T47D (cell line): ENCODE measurements at places on chromosomes 3 and 15.
A peak's percentile ranks its signal among the peaks of the same experiment; 100 is the strongest.

DNA sequence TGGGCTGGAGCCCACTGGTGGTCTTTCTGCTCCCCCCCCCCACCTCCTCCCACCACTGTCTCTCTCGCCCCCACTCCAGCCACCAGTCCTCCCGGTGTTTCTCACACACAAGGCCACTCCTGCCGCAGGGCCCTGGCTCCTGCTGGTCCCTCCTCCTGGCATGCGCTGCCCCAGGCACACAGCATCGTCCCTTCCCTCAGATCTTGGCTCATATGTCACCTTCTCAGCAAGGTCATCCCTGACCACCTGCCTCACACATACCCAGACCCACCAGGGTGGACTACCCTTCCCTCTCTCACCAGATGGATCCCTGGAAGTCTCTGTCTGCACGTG is 101.5 kb upstream of the IQSEC1 start:
- DNase-seq = no peak

GRCh38 chr3:42194943-42195510 is 71.0 kb downstream of the CCK start:
- DNase-seq = no peak

- DNase-seq = no peak
Observed at GRCh38 chr15:68834346-68834745, 13.7 kb upstream of the ANP32A start.

DNA sequence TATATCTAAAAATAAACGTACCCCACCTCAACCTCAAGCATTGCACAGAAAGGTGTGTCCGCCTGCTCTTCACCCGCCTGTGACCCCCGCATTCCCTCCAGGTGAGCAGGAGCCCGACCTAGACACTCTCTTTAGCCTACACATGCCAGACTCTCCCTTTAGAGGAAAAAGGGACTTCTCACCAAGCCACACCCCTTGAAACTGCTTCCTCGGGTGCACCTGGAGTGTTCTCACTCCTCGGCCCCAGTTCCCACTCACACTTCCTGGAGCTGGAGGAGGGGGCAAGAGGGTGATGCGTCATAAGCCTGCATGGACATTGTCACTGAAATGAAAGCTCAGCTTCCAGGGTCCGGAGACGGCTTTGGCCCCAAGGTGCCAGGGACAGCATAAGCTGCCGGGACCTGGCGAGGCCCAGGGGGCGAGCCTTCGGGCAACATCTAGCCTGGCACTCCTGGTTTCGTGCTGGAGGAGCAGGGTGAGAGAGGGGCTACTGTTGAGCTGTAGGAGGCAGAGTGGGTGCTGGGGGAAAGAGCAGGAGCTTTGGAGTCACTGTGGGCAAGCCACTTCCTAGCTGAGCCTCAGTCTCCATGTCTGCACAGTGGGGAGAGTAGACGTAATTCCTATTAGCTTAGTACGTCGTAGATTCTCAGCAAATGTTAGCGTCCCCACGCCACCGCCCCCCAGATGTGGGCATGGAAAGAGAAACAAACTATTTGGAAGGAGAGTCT is 9.8 kb upstream of the MUC4 start:
- DNase-seq = no peak

- no peak for DNase-seq
Observed at GRCh38 chr3:164465172-164465571, 613.1 kb downstream of the SI start.

- no peak for DNase-seq
Observed at GRCh38 chr3:42195879-42196330, 70.1 kb downstream of the CCK start.

DNA sequence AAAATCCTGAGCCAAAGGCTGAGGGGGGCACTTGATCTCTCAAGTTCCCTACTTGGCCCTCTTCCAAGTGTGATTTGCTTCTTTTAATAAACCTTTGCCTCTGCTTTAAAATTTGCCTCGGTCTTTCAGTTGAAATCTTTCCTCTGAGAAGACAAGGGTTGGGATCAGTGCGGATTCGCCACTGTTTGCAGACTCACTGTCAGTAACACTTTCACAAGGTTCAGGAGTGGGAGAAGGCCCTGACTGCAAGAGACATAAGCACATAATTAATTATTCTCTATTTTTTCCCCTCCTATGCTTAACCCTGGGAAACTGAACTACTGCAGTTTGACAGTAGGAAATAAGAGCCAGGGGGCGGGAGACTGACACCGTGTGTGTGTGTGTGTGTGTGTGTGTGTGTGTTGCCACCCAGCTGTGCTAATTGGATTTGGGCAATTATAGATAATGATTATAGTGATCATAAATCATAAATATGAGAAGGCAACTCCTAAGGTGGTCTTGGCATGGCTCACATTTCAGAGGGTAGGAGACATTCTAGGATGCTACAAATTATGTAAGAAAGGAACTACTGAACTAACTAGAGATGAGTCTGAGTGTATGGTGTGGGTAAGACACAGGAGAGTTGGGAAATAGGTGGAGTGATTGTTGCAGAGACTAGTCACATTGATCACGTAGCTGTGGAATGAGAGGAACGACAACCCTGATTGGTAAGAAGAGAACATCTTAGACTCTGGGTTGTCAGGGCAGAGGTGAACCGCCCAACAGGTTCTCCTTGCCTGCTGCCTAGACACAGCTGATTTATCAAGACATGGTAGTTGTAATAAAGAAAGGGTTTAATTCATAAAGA is 5.5 kb upstream of the ZNF662 start:
- no peak for DNase-seq

- DNase-seq = peak; percentile 71
Observed at GRCh38 chr15:40894681-40895448, 615 bp downstream of the VPS18 start.

DNA sequence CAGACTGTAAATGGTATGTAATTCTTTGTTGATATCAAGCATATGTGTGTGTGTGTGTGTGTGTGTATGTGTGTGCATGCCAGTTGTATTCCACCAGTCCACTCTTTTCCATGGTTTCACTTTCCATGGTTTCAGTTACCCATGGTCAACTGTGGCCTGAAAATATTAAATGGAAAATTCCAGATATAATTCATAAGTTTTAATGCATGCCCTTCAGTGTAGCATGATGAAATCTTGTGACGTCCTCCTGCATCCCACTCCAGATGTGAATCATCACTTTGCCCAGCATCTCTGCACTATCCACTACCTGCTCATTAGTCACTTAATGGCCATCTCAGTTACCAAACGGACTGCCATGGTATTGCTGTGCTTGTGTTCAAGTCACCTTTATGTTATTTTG is 215.9 kb downstream of the GBE1 start:
- no peak for DNase-seq

GRCh38 chr15:69909719-69910444 is 187.8 kb downstream of the TLE3 start:
- peak; percentile 15 for DNase-seq

DNA sequence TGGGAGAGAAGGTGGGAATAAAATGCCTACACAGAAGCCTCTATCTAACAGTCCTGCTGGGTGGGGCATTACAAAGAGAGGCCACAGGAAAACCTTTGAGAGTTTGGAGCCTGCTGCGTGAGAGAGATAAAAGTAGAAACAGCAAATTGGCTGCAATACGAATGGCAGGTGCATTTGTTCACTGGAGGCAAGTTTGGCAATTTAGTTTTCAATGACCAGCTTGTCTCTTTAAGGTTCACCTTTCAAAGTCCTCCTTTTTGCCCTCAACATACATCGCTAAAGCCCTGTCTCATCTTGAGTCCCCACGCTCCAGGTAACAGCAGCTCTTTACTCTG is 405.7 kb downstream of the LSAMP start:
- no peak for DNase-seq
